ENCODE measurements at places on chromosomes 3 and 15.

- DNase-seq = no peak
These were observed 62.9 kb downstream of the UMPS start for GRCh38 chr3:124793054-124793739.

- DNase-seq = no peak
These were observed 184.4 kb downstream of the PEX5L start for GRCh38 chr3:179852142-179852905.

- DNase-seq = no peak
These were observed 7.1 kb downstream of the ALG3 start for GRCh38 chr3:184241447-184242296.

DNA sequence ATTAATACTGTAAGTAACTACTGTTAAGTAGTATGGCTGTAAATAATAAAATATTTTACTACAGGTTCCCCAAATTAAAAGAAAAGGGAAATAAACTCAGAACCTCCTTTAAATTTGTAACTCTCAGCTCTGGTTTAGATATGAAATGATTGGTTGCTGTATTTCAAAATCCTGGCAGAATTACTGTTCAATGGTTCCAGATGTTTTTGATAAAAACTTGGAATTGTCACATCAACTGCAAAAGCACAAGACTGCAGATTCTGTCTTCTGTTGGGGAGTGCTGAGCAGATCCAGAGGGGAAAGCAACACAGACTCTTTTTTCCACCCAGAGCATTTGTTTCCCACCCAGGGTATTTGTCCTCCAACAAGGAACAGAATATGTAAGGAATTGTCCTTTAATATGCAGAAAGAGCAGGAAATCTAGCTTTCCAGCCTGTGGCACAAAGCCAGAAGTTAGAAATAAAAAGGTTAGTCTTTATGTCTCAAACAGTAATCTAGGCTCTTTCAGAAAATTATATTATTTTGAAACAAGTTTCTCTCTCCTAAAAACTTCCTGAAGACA lies 178.1 kb downstream of the KLHL25 start:
- DNase-seq = no peak

DNA sequence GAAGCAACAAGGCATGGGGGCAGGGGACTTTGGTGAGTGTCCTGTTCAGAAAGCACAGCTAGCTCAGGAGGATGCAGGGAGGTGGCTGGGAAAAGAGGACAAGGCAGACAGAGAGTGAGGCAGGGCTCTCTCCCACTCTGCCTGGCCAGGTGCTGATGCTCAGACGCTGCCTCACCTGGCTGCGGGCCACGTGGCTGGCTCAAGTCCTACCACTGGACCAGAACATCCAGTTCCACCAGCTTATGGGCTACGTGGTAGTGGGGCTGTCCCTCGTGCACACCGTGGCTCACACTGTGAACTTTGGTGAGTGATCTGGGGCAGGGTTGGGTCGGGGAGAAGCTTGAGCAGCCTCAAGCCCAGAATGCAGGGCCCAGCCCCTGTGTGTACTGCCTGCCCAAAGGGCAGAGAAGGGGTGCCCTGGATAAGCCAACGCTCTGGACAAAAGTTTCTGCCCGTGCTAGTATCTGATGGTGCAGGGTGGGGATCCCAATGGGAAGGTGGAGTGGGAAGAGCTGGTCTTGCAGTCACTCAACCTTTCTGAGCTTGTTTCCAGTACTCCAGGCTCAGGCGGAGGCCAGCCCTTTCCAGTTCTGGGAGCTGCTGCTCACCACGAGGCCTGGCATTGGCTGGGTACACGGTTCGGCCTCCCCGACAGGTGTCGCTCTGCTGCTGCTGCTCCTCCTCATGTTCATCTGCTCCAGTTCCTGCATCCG lies 20.9 kb downstream of the NOX5 start:
- no peak for DNase-seq

- no peak for DNase-seq
These were observed 14.1 kb upstream of the CA12 start for GRCh38 chr15:63395730-63396151.

Measured in HFF-Myc (cell line).